ENCODE measurements at places on chromosomes 12 and 14.
A peak's percentile ranks its signal among the peaks of the same experiment; 100 is the strongest.

- no peak for ATAC-seq
These were observed 181.7 kb upstream of the ARID2 start for GRCh38 chr12:45547822-45548221.

DNA sequence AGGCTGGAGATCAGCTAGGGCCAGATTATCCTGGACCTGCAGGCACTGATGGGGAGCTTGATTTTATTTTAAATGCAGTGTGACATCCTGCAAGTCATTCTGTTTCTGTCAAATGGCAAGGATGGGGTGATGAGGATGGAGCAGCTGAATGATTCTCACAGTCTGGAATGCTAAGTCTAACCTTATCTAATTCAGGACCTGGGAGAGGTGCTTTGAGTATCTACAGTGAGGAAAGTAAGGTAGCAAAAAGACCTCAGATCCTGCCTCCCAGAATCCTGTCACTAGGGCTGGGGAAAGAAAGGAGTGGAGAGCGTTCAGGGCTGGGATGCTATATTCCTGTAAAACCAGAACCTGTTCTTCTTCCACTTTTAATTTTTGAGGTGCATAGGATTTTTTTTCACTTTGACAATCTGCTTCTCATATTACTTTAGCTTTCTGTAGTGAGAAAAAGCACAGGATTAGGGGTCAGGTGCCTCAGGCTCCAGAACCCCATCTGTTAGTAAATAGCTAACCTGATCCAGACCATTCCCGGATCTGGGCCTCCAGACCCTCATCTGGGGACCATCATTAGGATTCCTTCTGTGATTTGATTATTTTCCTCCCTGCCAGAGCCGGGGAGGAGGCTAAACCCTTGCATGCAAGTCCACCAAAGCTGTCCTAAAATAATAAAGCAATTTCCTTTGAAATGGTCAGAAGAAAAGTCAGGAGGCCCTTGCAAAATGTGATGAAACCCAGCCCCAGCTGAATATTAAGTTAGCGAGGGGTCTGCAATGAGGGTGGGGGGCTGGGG is 54.7 kb downstream of the ASCL1 start:
- ATAC-seq: no peak

DNA sequence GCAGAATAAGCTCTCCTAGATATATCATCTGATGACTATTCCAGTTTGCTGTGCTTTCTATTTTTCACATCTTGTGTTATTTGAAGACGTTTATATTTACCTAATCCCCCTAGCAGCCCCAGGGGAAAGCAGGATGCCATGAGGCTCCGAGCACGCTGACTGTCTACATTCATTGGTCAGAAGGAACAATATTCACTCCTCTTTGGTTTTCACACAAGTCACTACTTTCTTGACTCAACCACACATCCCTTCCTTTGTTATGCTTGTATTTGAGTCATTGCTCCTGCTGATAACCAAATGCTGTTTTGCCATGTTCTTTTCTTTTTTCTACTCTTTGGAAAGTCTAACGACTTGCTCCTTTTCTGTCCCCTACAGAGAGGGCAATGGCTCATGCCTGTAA is 86.5 kb upstream of the SLC38A2 start:
- ATAC-seq: no peak

- peak; percentile 39 for ATAC-seq
These were observed 9.0 kb downstream of the ADCY6 start for GRCh38 chr12:48779869-48780268.

GRCh38 chr14:56487090-56487667 is 92.4 kb upstream of the TMEM260 start:
- no peak for ATAC-seq

Data from gastroesophageal sphincter (tissue), 4 donors.